Suppressor macrophage (primary cell): ENCODE measurements at places on chromosomes 4 and X.

DNA sequence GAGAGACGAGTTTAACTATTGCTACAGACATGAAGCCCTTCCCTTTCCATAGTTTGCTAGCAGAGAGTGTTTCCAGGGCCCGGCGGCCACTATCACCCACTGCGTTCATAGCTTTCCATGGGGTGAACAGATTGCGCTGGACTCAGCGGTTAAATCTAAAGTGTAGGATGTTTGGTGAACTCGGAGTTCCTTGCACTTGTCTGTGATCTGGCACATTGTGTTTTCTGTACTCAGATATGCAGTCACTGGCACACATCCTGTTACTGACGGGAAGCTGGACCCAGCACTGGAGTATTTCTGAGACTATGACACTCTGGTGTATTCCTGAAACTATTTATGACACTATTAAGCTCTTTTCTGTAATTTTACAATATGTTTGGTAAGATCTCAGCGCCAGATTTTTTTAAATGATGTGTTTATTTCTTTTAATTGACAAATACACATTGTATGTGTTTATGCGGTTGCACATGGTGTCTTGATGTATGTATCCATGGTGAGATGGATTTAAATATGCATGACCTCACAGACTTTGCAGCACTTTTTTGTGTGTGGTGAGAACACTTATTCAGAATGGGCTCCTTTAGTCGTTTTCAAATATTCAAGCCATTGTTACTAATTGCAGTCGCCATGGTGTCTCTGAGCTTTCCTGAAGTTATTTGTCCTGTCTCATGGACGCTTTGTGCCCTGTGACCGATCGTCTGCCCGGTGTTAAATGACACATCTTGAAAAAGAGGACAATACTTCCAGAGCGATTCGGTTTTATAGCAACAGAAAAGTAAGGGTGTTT, 14.1 kb downstream of the CD99 start:
- no peak for DNase-seq

- DNase-seq, result no peak
Observed at GRCh38 chrX:55159551-55159950, 60.6 kb upstream of the PAGE5 start.

GRCh38 chrX:111608724-111609123, 72.2 kb upstream of the ALG13 start:
- no peak for DNase-seq

- no peak for DNase-seq
Observed at GRCh38 chrX:119040432-119040831, 32.4 kb upstream of the CT47C1 start.

GRCh38 chr4:56995525-56995924, 16.8 kb downstream of the POLR2B start:
- DNase-seq, result no peak

DNA sequence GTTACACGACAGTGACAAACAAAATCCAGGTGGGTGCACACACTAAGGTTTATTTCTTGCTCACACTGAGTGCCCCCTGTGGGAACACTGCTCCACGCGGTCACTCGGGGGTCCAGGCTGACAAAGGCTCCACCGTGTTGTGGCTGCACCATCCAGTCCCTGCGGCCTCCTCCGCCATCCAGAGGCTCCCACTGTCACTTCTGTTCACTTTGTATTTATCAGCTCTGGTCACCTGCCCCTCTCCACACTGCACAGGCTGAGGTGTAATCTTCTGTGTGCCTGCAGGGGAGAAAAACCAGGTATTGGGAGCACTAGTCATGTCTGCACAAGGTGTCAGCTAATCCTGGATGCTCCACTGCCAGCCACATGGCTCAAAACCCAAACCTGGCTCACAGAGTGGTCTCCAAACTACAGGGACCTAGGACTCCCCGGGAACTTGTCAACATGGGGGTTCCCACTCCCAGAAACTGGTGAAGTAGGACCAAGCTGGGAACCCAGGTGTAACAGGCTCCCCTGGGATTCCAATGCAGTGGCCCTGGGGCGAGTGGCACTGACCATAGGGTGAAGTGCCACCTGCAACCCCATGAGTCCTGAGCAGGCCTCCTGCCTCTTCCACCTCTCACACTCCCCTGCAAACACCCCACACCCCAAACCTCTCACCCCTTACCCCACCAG, 25.5 kb downstream of the HMX1 start:
- no peak for DNase-seq

- DNase-seq, result no peak
Observed at GRCh38 chr4:67161311-67161710, 384.0 kb downstream of the CENPC start.

DNA sequence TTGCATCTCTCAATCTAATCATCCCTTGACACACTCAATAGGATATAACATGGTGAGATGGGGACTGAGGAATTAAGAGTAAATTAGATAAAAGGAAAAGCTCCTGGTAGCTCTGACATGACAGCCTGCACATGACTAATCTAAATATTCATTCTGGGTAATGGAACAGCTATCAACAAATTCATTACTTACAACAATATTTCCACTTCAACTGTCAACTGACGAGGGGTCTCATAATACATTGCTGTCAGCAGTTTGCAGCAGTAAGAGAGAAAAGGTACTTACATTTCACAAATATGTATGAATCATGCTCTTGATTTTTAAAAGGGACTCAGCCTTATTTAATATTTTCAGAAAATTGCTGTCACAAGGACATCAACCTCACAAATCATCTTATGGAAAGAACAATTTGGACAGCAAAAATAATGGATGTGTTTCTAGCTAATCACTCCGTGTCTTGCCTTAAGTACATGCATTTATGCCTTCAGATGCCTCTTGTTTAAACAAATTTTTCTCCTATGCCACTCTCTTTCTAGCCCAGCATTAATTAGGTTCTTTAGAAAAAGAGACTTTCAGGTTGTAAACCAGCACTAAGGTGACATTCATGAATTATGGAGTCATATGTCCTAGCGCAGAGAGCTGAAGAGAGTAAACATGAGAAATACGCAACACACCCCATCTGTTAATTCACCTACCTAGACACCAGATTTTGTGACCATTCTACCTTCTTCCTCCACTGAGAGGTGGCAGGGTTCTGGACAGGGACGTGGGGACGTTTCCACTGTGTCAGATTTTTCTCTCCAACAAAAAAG, 99.6 kb upstream of the TMEM150C start:
- no peak for DNase-seq

- no peak for DNase-seq
Observed at GRCh38 chrX:153739754-153740486, 15.3 kb downstream of the ABCD1 start.

GRCh38 chrX:118548841-118549240, 53.2 kb downstream of the DOCK11 start:
- DNase-seq, result no peak

DNA sequence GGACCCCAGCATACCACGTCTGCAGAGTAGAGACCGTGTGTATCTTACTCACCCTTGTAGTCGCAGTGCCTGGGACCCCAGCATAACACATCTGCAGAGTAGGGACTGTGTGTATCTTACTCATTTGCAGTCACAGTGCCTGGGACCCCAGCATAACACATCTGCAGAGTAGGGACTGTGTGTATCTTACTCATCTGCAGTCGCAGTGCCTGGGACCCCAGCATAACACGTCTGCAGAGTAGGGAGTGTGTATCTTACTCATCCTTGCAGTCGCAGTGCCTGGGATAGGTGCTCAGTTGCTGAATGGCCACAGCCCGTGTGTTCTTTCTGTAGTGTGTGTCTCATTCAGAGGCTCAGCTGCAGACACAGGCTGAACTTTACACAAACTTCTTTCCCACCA, 71.4 kb upstream of the FRG1 start:
- DNase-seq, result no peak

- peak; percentile 71 for DNase-seq
Observed at GRCh38 chrX:133555782-133556458, 140.6 kb upstream of the GPC4 start.

DNA sequence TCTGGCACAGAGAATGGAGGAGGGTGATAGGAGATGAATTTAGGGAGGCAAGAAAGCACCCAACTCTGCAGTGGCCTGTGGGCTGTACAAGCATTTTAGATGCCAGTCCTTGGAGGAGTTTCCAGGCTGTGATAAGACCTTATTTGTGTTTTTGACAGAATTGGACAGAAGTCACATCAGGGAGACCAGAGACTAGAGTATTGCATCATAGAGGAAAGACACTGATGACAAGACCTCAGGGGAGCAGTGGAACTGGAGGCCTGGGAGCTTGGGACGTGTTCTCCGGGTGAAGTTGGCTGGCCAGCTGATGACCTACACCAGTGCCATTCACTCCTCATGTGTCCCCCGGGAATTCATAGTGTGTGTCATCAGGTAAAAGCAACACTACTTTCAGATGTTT, 284.0 kb upstream of the ZFP42 start:
- DNase-seq, result no peak

DNA sequence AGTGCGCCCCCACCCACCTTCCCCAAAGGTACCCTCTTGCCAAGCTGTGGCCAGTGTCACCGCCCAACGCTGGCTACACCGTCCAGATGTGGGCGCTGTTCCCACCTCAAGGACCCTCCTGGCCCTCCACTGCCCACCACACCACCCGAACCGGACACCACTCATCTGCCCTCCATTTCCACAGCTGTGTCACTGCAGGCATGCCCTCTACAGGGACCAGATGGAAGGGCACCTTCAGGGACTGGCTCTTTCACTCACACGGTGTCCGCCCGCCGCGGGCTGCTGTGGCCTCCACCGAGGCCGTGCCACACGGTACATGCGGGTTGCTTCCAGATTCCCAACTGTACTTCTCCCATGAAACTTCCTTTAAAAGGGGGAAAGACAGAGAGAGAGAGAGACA, 87.7 kb downstream of the FAM53A start:
- DNase-seq, result no peak

- DNase-seq, result no peak
Observed at GRCh38 chr4:7371210-7371941, 63.4 kb downstream of the PSAPL1 start.

- DNase-seq, result no peak
Observed at GRCh38 chrX:23403849-23404248, 69.2 kb downstream of the PTCHD1 start.

DNA sequence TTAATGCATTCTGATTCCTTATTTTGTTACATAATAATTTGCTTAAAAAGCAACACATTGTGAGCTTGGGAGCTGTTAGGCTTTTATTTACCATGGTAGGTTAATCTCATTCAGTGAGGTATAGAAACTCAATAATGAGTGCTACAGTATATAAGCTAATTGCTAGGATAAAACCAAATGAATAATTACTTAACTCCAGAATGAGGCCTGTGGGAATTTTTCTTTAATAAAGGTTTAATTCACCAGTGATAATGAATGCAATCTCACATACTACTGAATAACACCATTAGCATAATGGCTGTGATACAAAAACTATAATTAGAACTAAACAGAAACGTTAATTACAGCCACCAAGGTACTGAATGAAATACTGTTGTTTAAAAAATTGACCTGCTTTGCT, 326.3 kb downstream of the IQCM start:
- DNase-seq, result no peak

DNA sequence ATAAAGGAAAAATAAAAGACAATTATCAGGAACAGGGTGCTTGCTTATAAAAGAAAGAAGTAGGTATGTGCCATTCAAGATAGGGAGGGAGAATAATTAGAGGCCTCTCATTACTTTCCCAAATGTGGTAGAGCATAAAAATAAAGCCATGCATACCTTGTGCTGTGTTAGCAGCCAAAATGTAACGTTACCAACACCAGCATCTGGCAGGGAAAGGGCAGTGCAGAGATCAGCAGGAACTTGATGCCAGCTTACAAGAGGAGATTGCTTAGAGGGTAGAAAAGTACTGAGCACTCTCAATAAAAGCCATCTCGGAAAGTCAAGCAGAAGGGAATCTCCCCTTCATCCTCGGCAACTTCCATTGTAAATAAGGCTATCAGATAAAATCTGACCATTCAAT, 195.6 kb downstream of the RASL11B start:
- no peak for DNase-seq

DNA sequence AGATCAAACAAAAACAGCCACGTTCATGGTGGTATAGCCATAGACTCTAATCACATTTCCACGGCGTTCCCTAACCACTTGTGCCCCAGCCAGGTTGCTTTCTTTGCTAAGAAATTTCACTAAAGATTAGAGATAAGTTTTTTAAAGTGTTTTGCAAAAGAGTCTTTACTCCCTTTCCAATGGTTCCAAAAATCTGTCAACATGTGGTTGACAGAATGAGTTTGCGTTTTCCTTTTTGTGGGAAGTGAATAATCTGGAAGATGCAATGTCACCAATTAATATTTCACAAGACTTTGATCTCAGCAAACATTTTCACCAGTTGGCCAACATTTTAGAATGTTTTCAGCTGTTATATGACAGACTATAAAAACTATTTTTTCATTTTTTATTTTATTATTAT, 35.3 kb downstream of the CXCL1 start:
- no peak for DNase-seq

- DNase-seq, result no peak
Observed at GRCh38 chrX:31323658-31324057, 251.8 kb upstream of the FTHL17 start.

DNA sequence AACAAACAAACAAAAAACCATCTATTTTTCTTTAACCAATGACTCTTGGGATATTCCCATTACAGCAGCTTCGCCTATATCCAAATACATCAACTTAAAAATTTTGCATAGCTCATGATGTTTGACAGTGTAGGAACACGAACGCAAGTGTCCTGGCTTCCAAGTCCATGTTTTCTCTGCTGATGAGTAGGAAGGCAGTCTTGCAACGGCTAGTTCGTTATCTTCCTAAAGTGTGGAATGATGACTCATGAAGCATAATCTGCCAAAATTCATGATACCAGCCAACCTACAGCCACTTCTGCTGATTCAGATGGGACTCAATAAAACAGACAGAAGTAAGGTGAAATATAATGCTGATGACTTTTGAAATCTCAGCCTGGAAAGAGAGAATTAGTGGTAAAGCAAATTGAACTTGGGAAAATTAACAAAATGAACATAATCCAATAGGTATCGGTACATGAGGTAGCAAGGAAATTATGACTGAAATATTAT, 6.4 kb upstream of the SEPTIN11 start:
- no peak for DNase-seq
